ENCODE measurements at places on chromosomes 5 and 9. TPM values are rescaled to one million over a fixed set of nuclear protein-coding genes. Genes with fewer than 3 reads are reported as not detected.

SNX2 gene
- total RNA-seq = 69.7 TPM

GRCh38 chr5:74552101-74552500, 88.4 kb downstream of the ENC1 start:
- no peak for DNase-seq

MRPL50 gene
- total RNA-seq = 16.3 TPM

- no peak for DNase-seq
These were observed 782.9 kb downstream of the CDH12 start for GRCh38 chr5:22070186-22070728.

FOXD4L6 gene
- not detected for total RNA-seq

AK8 gene
- 0.42 TPM for total RNA-seq

DNA sequence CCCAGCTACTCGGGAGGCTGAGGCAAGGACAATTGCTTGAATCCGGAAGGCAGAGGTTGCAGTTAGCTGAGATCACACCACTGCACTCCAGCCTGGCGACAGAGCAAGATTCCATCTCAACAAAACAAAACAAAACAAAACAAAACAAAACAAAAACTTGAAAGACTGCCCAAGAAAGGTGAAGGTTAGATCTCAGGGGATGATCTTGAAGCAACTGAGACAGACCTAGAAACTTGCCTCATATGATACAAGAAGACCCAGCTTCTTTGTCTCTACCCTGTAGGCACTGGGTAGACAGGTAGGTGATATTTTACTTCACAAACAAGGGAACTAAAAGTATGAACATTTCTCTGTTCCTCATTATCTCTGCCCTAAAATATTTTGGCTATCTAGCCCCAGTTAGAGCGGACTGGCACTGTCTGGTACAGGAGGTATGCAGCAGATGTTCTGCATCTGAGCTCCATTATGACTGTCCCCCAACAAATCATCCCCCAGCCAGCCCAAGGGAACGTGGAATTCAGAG, 26.3 kb upstream of the SHOC1 start:
- no peak for DNase-seq

TCF7 gene
- total RNA-seq = 2.1 TPM

- DNase-seq = no peak
These were observed 29.3 kb downstream of the PTPA start for GRCh38 chr9:129140397-129141065.

DNA sequence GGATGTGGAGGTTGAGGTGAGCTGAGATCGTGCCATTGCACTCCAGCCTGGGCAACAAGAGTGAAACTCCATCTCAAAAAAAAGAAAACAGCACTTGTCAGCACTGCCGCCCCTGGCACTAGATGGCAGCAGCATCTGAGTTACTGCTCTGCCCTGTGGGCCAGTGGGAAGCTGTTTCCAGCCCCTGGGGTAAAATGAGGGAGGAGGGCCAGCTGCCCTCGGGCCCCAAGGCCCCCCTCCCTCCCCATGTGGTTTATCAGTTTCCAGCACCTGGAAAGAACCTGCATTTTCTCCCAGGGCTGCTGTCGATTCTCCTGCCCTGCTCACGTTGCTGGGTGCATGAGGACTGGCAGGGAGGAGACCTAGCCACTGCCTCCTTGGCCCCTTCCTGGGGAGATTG, 13.2 kb upstream of the CEL start:
- no peak for DNase-seq
